Astrocyte of the spinal cord (primary cell): ENCODE measurements at places on chromosomes 11 and 22.

DNA sequence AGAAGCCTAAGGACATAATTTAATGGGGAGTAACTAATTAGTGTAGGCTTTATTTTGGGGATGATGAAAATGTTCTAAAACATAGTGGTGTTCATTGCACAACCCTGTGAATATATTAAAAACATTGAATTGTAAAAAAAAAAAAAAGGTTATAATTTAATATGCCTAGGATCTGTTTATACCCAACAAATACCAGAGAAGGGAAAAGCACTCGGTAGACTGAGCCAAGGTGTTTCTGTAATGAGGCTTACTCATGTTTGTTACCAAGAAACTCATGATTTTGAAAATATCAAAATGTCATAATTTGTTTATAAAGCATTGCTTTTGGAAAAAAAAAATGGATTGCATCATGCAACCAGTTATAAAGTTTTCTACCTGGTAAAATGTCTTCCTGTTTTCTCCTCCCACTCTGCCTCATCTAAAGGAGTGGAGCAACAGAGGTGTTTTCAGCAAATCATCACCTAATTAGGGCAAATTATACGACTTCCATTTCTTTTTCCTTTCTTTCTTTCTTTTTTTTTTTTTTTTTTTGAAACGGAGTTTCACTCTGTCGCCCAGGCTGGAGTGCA, 14.2 kb upstream of the EIF3M start:
- no peak for DNase-seq

DNA sequence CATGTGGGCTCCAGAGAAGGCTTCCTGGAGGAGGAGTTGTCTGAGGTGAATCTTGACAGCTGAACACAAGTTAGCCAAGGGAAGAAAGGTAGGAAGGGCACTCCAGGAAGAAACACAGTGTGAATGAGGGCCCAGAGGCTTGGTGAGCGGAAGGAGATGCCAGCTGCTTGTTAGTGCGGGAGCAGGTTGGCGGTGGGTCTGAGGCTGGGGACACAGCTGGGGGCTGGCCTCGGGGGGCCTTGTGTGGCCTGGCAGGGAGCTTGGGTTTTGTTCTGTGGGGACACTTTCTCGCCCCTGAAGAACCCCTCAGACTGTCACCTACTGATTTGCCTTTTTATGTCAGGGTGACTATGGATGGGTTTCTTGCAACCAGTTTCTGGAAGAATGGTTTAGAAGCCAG, 160.0 kb downstream of the ST3GAL4 start:
- DNase-seq, result no peak

GRCh38 chr11:99260696-99261095, 239.9 kb downstream of the CNTN5 start:
- DNase-seq, result no peak

DNA sequence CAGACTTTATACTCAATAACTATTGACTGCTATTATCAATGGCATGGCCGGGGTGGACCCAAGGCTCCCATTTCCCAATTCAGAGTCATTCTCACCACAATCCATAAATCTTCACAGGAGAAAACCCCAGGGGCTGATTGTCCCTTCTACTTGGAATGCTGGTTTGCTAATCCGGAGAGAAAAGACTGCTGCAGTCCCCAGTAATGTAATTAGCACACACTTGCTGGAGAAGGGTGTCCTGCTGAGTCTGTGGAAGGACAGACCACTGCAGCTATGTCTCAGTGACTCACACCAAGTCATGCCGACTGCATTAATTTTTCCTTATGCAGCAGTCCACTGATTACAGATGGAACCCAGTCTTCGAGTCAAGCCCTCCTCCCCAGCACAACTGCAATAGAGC, 5.9 kb upstream of the ETS1 start:
- peak; percentile 72 for DNase-seq

- no peak for DNase-seq
Observed at GRCh38 chr11:64500176-64501013, 90.6 kb upstream of the SLC22A12 start.

DNA sequence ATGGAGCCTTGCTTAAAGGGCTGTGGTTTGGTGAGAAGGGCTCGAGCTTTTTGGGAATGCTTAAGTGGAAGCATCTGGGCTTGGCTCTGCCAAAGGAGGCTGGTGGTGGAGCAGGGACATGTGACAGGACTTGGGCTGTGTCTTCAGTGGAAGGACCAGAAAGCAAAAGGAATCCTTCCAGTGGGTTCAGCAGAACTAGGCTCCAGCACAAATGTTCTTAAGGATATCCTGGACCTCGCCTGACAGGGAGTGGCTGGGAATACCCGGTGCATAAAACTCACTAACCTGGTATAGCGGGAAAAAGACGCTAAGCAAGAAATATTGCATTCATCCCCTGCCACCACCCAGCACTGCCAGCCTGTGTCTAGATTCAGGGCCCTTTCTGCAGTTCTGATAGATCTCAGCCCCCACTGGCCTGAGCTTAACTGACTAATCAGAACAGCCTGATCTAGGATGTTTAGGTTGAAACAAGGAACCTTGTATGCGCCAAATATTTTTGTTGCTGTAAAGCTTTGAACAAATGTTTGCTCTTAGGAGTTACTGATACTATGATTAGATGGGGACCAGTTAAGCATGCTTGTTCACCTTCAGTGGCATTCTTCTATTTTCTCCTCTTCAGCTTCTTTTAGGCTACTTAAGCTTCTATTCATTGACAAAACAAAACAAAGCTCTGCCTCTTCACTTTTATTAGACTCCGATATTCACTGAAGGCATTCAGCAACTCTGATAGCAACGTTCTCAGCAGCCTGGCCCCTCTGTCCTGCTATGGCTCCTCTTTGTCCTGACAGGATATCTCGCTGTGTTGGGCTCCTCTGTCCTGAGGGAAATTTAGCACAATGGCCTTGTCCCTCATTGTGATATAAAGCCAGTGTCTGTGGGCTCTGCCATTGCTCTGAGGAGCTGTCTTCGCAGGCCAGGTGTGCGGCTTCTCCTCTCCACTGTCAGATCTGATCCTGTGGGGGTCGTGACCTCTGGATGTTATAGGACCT, 25.0 kb downstream of the PPFIBP2 start:
- no peak for DNase-seq

DNA sequence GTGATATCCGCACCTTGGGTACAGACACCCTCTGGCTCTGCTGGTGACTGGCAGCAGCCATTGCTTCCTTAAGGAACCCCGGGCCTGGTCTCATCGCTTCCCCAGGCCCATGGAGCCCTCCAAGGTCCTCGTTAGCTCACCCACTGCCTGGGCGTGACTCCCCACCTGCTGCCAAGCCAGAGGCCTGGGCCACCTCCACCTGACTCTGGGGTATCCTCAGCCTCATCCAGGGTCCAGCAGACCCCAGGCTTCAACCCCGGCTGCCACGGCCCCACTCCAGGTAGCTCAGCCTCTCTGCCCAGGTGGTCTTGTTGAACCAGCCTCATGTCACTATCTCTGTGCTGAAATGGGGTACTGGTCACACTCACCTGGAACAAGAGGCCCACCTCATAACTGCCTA, 337.9 kb downstream of the BRD1 start:
- DNase-seq, result no peak

- DNase-seq, result no peak
Observed at GRCh38 chr22:46444390-46444854, 93.0 kb downstream of the CELSR1 start.

GRCh38 chr22:32674925-32675825, 126.3 kb upstream of the TIMP3 start:
- peak; percentile 14 for DNase-seq

GRCh38 chr11:71453918-71454304, 908 bp downstream of the NADSYN1 start:
- no peak for DNase-seq

GRCh38 chr22:29106839-29107238, 34.0 kb downstream of the KREMEN1 start:
- DNase-seq, result no peak

- no peak for DNase-seq
Observed at GRCh38 chr22:28406246-28406645, 273.4 kb downstream of the TTC28 start.

DNA sequence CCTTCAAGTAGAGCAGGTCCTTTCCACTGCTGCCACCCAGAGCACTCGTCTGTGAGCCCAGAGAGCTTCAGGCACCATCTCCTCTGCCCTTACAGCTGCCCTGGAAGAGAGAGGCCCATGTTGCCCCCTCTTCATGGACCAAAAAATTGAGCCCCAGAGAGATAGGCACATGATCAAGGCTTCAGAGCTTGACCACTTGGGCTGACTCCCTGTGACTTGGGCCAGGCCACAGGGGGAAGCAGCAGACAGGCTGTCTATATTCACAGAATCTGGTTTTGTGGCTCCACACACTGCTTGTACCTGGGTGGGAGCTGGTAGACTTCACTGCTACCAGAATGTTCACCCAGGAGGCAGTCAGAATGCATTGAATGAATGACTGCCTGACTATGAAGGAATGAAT, 58.2 kb downstream of the SMIM38 start:
- no peak for DNase-seq

GRCh38 chr11:76513654-76514034, 68.8 kb downstream of the EMSY start:
- no peak for DNase-seq

DNA sequence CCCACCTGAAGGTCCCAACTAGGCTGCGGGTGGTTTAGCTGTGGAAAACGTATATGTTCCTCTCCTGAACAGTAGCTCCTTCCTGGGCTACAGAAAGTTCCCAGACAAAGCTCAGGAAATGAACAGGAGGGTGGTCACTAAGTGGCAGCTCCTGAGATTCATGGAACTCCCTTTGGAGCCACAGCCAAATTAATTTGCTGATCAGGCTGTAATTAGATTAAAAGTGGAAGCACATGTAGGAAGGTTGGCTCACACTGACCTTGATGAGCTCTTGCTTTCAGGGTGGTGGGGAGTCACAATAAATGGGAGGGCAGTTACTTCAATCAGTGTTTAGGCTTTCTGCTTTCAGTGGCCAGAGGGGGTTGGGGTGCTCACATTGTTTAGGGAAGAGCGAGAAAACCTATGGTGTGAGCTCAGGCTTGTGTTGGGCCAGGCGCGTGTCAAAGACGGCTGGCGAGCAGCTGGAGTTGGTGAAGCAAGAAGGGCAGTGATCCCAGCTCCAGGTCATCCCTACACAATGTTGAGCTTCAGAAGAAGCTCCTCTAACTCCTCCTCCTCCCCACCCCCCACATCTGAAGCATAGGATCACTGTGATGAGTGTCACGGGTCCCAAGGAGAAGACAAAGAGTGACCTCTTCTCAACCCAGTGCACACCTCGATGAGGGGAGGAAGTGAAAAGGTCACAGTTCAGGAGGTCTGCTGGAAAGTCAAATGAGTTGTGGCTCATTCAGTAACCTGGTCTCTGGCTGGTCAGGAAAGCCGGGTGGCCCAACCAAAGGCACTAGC, 42.5 kb downstream of the CLPB start:
- no peak for DNase-seq

DNA sequence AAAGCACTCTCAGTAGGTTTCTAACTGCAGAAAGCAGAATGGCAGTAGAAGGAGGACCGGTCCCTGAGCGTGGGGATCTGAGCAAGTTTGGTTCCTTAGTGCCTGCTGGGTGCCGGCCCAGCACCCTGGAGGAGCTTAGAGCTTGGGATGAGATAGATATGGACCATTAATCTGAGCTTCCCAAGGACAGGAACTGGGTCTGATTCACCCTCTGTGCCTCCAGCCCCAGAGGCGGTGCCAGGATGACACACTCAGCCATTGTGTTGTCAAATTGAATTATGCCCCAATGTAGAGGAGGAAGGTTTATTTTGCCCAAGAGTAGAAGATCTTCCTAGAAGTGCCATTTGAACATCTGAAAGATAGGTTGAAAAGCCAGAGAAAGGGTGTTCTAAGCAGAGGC, 4.3 kb downstream of the ZC3H7B start:
- peak; percentile 56 for DNase-seq

DNA sequence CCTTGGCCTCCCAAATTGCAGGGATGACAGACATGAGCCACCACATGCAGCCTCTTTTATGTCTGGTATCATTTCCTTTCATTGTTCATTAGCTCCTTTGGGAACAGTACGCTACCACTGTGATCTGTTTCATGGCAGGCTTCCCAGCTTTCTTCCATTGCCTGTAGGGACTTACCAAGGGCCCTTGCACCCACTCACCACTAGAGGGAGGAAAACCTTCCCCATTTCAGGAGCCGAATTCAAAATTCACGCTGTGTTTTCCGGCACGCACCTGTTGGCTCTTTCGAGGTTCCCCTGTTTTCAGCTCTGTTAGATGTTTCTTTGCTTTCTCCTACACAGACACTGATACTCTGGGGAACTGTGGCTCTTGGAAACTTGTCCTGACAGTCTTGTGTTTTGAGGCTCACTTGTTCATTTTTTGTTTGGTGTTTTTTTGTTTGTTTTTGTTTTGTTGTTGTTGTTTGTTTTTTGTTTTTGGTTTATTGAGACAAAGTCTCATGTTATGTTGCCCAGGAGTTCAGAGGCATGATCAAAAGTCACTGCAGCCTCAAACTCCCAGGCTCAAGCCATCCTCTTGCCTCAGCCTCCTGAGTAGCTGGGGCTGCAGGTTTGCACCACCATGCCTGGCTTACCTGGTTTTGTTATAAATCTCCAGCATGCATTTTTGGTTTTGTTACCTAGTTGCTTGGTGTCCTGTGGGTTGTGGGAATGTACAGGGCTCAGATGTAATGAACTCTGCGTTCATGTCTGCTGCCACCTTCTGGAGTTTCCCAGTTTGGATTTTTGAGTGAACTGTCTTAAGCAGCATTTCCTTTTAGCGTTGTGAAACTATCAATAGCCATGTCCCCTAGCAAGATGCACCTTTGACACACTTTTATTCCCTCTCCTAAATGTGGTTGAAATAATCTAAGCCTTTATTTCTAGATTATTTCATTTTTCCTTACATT, 2.3 kb downstream of the KRTAP5-11 start:
- DNase-seq, result peak; percentile 70

DNA sequence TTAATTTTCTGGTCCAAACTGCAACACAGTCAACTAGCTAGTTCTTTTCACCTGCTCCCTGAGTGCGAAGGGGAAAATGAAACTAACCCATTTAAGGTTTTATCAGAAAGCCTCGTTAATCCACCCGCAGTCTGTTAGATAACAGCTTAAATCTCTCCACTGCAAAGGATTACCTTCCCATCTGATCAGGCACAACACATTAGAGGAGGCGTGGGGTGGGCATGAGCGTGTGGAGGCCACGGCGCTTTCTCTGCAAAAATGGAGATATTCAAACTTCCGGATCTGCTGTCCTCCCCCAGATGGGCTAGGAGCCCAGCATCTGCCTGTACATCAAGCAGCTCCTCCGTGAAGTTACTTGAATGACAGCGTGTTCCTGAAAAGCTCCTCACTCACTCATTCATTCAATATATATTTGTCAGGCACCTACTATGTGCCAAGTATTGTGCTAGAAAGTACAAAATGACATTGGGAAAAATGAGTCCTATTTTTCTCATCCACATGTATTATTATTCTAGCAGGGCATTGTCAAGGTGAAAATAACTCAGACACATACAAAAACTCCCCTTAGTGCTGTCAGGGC, 13.5 kb upstream of the ANKK1 start:
- DNase-seq, result no peak
